ENCODE measurements at places on chromosomes 16 and 17.

DNA sequence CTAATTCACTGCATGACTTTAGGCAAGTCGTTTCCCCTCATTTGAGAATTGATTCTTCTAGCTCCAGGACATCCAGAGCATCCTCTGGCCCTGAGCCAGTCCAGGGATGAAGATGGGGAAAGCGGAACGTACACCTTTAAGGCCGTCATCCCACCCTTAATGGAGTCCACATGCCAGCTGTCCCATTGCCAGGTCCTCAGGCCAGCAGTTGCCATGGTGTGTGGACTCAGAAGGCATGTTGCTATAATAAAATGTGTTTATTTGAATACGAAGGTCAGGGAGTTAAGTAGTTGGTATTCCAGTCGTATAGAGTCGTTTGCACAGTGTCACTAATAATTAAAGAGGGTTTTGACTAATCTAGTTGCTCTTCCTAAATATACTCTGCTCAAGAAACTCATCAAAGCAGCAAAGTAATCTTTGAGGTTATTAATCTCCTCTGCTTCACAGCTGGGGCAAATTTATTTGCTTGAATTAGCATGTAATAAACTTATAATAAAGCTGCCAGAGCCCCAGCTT lies 30.4 kb downstream of the CCDC182 start:
- DNase-seq = no peak

DNA sequence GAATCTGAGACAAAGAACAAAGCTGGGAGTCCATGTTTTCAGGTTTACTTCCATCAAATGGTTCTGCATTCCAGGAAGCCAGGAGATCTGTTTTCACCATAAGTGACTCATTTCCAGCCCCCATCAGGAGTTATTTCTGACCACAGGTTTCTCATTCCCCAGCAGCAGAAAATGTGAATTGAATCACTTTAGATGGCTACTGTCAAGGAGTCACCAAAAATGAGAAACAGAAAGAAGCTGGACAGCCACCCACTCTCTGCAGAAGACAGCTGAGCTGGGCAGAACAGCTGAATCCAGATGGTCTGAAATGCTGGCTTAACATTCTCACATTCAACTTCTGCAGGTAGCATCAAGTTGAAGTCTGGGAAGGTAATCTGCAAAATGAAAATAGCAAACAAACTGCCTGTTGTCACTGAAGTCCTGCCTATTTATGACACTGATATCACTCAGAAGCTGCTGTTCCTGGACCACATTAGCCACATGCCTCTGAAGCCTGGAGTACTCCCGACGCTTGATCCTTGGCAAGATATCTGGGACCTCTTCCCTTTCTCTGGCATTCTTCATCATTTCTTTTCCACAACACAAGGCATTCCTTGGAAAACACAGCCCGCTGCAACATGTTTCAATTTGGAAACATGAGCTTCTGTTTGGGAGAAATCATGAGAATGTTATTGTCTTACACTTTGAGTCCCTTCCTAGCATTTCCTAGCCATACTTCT lies 15.3 kb downstream of the CCL11 start:
- DNase-seq = no peak

DNA sequence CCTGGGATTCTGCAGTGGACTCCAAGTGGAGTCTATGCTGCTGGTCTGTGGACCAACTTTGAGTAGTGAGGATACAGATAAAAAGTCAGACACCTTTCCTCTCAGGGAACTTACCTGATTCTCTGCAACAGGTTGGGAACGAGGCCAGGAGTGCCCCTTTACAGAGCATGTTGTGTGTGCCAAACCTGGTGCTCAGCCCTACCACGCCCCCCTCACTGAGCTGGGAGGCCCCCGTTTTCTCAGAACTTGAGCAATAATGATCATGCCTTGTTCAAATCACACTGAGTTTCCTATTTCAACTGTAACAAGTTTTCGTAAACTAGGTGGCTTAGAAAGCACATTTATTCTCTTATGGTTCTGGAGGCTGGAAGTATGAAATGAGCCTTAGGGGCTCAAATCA lies 182.0 kb downstream of the COPRS start:
- DNase-seq = no peak

DNA sequence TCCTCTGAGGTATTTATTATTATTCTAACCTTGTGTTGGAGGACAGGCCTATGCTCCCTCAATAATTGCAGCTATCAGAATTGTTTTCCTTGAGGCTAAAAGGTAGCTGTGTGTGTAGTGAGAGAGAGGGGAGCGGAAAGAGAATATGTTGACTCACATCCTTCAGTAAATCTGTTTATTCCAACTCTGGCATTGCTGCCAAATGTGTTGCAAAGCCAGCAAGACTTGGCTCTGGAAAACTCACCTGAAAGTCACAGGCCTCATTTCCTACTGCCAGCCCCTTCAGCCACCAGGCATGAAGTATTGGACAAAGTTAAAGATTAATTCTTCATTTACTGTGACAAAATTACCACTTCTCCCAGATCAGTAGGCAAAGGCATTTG lies 9.6 kb downstream of the CA10 start:
- no peak for DNase-seq

GRCh38 chr17:45783593-45784292 lies 377 bp upstream of the CRHR1 start:
- DNase-seq = no peak

DNA sequence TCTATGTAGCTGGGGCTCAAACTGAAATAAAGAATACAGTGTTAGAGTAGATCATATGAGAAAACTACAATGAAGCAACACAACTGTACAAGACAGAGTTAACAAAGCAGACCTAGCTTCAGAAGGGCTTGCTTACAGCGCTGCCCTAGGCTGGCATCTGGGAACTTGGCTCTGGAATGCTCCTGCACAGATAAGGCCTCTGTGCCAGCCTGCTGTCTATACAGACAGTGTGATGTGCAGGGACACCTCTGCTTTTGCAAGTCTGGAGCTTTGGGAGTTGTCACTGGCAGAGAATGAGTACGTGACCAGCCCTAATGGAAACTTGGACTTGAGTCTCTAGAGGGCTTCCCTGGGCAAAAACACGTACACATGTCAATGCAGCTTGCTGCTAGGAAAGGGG lies 32.1 kb upstream of the SLC38A8 start:
- no peak for DNase-seq

- DNase-seq = no peak
These were observed 55.6 kb downstream of the CYLD start for GRCh38 chr16:50797456-50797855.

- DNase-seq = no peak
These were observed 51.9 kb downstream of the PLCG2 start for GRCh38 chr16:81830845-81831540.

DNA sequence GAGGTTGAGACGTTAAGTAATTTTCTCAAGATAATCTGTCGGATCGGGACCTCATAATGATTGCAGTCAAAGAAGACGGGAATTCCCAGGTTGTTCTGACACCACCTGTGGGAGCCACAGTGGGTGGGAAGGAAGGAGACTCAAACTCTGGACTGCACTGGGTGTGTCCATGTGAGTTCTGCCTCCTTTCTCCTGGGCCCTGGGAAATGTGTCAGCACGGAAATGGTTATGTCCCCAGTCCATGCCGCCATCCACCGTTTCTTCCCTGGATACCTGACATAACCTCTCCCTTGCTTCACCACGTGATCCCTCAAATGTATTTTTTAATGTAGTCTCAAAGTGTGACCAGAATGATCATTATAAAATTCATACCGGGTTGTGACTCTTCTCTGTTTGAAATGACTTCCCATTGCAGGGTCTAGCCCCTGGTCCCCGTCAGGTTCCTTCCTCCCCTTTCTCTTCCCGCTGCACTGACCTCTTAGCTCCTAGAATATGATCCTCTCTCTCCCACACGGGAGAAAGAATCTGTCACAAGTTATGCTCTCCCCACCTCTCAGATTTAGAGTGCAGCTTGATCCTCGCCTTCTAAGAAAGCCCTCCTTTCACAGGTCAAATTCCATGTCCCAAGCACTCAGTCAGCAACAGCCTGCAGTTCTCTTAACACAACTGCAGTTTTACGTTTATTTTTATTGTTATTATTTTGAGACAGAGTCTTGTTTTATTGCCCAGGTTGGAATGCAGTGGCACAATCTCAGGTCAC lies 820.0 kb upstream of the EEF2KMT start:
- no peak for DNase-seq

- no peak for DNase-seq
These were observed 589.7 kb downstream of the CDH11 start for GRCh38 chr16:64532117-64532516.

GRCh38 chr17:55601874-55602364 lies 90.7 kb upstream of the SMIM36 start:
- no peak for DNase-seq

DNA sequence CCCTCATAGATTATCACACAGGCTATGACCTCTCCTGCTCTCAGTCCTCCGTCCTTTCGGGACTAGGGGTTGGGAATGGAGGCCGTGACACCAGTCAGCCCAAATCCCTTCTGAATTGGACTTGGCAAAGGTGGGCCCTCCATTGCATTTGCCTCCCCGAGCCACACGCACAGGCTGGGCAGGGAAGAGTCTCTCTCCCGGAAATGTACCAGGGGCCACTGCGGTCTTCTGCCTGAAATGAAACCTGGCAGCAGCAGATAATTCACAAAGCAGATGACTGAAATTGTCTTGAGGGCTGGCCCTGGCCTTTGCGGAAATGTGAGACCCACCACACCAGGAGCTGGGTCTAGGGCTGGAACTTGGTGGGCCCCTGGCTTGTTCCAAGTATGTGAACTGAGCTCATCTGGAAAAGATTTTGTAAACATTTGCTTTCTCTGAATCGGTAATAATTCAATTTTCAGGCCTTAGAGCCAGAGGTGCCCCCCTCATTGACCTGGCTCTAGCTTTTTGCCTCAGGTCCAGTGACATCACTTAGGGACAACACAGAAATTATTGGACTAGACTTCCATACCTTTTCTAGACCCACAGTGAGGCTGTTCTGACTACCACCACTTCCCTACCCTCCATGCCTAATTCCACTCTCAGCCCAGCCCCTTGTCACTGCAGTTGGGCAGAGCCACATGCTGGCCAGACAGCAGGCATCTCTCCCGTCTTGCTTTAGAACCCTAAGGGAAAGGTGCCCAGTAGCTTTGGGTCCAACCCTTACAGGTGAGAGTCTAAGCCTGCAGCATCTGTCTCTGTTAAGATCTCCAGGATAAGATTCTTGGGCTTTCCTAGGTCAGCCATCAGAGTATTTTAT lies 75.2 kb downstream of the CCDC182 start:
- no peak for DNase-seq
